ENCODE measurements at places on chromosomes 7 and 10.

DNA sequence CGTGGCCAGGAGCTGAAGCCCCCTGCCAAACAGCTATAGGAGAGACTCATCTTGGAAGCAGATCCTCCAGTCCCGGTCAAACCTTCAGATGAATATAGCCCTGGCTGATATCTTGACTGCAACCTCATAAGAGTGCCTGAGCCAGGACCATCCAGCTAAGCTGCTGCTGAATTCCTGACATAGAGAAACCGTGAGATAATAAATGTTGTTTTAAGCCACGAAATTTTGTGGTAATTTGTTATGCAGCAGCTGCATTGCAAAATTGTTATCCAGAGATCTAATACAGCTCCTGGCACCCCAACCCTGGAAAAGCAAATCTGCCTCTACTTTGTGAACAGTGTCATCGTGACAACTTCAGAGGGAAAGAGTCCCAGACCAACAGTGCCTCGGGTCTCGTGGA is 119.9 kb downstream of the CREB5 start:
- H3K36me3 ChIP-seq, result no peaks in the 10 kb centered on the region
- no peak overlapping the region for H3K4me3 ChIP-seq
- no peak for DNase-seq
- peaks cover 1% of the 10 kb centered on the region for H3K4me1 ChIP-seq

GRCh38 chr7:36075561-36075960 is 77.5 kb upstream of the EEPD1 start:
- no peaks in the 10 kb centered on the region for H3K4me1 ChIP-seq
- H3K36me3 ChIP-seq, result no peaks in the 10 kb centered on the region
- H3K4me3 ChIP-seq, result no peak overlapping the region

DNA sequence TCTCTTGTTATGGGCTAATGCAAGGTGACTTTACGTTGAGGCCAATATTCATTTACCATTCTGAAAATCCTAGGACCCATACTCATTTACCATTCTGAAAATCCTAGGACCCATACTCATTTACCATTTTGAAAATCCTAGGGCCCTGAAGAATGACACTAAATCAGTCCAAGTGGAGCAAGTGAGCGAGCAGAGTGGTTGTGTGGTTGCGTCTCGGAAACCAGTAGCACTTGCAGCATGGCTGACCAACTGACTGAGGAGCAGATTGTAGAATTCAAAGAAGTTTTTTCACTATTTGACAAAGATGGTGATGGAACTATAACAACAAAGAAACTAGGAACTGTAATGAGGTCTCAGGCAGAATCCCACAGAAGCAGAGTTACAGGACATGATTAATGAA is 6.9 kb downstream of the SAR1A start:
- H3K27me3 ChIP-seq, result no peaks in the 10 kb centered on the region
- peak overlapping the region; percentile 79 for H3K4me3 ChIP-seq
- H3K4me1 ChIP-seq, result peaks cover 70% of the 10 kb centered on the region
- H3K36me3 ChIP-seq, result peaks cover 66% of the 10 kb centered on the region

- peaks cover 9% of the 10 kb centered on the region for H3K27me3 ChIP-seq
- DNase-seq, result no peak
- no peaks in the 10 kb centered on the region for H3K36me3 ChIP-seq
- no peaks in the 10 kb centered on the region for H3K4me1 ChIP-seq
- H3K27ac ChIP-seq, result no peak overlapping the region
Observed at GRCh38 chr7:98418271-98418635, 17.4 kb upstream of the BAIAP2L1 start.

- H3K4me1 ChIP-seq, result peaks cover 52% of the 10 kb centered on the region
- H3K27me3 ChIP-seq, result no peaks in the 10 kb centered on the region
- no peak for DNase-seq
- H3K4me3 ChIP-seq, result no peak overlapping the region
- H3K36me3 ChIP-seq, result peaks cover 3% of the 10 kb centered on the region
Observed at GRCh38 chr10:91191584-91191919, 28.9 kb upstream of the PCGF5 start.

- H3K4me3 ChIP-seq, result peak overlapping the region; percentile 50
- peaks cover 4% of the 10 kb centered on the region for H3K36me3 ChIP-seq
- DNase-seq, result peak; percentile 71
- peak overlapping the region; percentile 28 for H3K27ac ChIP-seq
- H3K4me1 ChIP-seq, result peaks cover 24% of the 10 kb centered on the region
Observed at GRCh38 chr10:122515588-122516231, 44.8 kb upstream of the DMBT1 start.

DNA sequence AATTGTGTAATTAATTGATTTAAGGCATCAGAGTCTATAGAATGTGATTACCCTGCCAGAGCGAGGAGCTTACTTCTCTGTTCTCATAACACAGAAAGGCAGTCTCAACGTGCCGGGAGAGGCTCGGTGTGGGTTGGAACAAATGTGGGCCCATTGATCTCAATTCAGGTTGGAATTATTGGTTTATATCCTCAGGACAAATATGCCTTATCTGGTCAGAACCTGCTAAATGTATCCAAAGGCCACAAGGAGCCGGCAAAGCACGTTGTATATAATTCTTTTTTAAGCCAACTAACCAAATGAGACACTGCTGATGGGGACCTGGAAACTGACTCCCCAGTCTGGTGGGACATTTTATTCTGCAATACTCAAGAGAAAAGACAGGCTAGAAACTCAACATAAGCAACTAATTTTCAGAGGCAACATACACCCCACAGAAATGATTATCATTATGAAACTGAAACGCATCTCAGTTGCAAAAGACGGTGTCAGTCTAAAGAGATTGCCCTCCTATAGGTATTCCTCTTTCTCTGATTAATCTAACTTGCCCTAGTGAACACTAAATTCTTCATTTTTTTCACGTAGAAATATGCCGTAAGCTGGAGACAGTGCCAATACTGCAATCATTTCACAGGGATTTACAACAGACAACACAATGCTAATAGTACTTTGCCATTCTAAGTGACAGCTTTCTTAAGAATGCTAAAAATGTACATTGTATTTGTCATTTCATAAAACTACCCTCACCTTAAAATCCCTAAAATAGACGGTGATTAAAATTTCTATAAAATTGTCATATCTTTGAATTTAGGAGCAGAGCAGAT is 9.4 kb downstream of the EBF3 start:
- H3K36me3 ChIP-seq, result no peaks in the 10 kb centered on the region
- H3K4me3 ChIP-seq, result no peak overlapping the region
- H3K27ac ChIP-seq, result no peak overlapping the region
- H3K4me1 ChIP-seq, result peaks cover 4% of the 10 kb centered on the region
- no peak for DNase-seq
- H3K27me3 ChIP-seq, result peaks cover 63% of the 10 kb centered on the region

GRCh38 chr7:74074770-74075169 is 8.8 kb upstream of the LIMK1 start:
- H3K4me3 ChIP-seq, result no peak overlapping the region
- no peaks in the 10 kb centered on the region for H3K36me3 ChIP-seq
- H3K27me3 ChIP-seq, result no peaks in the 10 kb centered on the region
- H3K4me1 ChIP-seq, result no peaks in the 10 kb centered on the region

Measured in effector memory CD8-positive, alpha-beta T cell (primary cell).